HCT116 (cell line): ENCODE measurements at places on chromosomes 16 and 17. TPM values are rescaled to one million over a fixed set of nuclear protein-coding genes. Genes with fewer than 3 reads are reported as not detected.

GRCh38 chr17:73194514-73195222 is 1.8 kb downstream of the COG1 start:
- no peak for DNase-seq

DNA sequence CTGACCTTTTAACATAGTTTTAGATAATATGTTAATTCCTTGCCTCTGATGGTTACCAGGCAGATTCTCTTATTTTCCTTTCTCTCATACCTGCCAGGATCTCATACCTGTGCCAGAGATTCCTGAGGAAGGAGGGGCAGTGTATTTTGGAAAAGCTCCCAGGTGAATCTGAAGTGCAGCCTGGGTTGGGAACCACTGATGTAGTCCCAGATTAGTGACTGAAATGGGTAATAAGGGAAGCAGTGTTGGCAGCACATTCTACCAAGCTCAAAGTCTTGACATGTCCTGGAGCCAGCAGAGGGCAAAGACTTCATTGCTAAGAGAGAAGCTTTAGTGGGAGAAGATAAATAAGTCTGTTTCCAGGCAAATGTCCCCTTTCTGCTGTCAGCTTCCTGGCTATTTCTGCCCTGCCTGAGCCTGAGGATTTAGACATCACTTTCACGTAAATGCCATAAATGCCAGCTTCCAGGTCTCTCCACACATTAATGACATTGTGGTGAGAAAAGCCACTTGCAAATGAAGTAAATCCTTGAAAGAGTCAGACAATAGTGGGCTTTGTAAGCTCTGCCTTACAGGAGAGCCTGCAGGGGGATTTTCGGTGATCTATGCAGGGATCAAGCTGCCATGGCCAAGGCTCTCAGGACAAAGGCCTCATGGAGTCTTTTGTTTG is 40.9 kb upstream of the C16orf78 start:
- no peak for DNase-seq

GRCh38 chr17:81067391-81067811 is 32.5 kb downstream of the BAIAP2 start:
- no peak for DNase-seq

DNA sequence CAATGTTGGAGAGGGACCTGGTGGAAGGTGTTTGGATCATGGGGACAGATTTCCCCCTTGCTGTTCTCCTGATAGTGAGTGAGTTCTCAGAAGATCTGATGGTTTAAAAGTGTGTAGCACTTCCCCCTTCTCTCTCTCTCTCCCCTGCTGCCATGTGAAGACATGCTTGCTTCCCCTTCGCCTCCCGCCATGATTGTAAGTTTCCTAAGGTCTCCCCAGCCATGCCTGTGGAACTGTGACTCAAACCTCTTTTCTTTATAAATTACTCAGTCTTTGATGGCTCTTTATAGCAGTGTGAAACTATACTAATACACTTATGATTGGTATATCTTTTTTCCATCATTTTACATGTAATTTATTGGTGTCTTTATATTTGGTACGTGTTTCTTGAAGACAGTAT is 13.4 kb downstream of the ADGRG5 start:
- no peak for DNase-seq

DNA sequence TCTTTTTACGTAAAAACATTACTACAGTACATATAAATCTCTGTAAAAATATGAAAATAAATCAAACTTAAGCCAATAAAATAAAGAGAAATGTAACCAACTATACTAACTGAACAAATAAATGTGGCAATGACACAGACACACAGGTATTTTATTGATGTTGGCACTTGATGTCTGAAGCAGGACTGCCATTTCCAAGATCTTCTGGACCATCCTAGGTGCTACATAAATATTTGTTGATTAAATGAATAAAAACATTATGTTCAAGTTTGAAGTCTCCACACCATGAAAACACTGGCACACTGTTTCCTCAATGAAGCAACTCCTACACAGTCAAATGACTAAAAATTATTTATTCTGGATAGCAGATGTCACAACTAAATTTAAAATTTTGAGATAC is 106.9 kb downstream of the NCOR1 start:
- no peak for DNase-seq

The TMEM92 gene
- 6.6 TPM for total RNA-seq
